ENCODE measurements at places on chromosomes 16 and 17.

DNA sequence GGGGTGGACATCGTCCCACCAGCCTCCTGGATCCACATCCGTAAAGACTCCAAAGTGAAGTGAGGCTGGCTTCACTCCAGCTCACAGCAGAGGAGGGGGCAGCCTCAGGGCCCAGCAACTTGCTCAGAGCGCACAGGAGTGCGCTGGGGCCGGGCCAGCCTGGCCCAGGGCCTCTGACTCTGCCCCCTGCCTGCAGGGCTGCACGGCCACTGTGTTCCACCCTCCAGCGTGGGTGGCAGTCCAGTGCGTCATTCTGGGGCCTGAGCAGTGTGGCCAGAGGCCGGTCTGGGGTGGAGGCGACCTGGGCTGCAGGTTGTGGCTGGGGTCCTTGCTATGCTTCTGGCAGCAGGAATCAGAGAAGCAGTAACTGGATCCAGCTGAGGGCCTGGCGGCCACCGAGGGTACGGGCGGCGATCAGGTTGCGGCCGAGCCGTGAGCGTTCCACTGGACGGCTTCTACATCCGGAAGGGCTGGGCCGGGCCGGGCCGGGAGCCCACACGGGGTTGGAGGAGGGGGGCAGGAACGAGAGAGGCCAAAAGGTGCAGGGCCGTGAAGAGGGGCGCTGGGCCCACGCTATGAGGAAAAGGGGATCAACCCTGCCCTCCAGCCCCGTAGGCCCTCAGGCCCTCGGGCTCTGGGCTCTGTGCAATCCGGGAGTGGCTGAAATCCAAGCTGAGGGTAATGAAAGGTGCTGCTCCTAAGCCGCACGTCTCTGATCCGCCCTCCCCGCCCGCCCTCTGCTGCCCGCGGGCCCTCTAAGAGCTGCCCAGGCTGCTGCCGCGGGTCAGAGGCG is at the start of gene FSCN2:
Gene FSCN2, plus strand, starts transcription at position 787 of the 793 bp plus-strand sequence. CDS start 155 bp downstream, outside the sequence.
- DNase-seq = no peak

GRCh38 chr17:58998871-58999270 is 107.8 kb downstream of the TRIM37 start:
- DNase-seq = no peak

- DNase-seq = no peak
Measured at GRCh38 chr16:82855471-82855870, 228.7 kb downstream of the CDH13 start.

- no peak for DNase-seq
Measured at GRCh38 chr16:87895641-87896141, 26.4 kb upstream of the SLC7A5 start.

DNA sequence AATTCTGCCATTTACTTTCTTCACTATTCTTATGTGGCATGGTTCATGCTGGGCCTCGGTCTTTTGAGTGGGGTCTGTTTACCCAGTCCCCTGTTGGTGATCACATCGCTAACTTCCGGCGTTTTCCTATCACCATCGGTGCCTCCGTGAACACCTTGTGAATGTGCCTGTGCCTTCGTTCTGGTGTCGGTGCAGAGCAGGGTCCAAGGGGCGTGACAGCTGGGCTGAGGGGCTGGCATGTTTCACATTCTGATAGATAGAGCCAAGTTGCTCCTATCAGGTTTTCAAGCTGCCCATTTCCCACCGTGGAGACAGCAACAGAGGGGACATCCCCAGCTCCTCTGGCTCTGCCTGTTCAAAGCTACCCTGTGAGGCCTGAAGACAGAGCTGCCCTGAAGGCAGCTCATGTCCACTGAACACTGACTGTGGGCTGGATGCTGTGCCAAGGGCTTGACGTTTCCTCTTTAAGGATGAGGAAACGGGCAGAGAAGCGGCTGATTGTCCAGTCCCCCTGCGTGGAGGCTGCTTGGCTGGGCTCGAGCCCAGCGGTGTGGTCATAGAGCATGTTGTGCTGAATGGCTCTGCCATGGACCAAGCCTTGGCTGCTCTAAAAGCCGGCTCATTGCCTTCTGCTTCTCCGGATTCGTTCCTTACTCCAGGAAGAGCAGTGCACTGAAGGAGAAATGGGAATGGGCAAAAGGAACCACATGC is 17.0 kb downstream of the DHODH start:
- DNase-seq = no peak

DNA sequence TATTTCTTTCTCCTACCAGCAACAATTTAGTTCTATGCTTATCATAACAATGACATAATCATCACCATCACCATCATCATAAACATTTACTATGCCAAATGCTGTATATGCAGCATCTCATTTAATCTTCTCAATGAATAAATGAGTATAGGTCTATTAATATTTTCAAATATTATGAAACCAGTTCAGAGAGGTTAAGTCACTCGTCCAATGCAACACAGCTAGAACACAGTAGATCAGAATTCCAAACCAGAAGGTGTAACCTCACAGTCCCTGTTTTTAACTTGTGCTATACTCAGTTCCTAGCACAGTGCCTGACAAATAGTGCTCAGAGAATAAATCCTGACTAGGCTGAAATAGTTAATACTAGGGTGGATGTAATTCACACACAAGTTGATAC is 314.8 kb downstream of the XYLT1 start:
- no peak for DNase-seq

DNA sequence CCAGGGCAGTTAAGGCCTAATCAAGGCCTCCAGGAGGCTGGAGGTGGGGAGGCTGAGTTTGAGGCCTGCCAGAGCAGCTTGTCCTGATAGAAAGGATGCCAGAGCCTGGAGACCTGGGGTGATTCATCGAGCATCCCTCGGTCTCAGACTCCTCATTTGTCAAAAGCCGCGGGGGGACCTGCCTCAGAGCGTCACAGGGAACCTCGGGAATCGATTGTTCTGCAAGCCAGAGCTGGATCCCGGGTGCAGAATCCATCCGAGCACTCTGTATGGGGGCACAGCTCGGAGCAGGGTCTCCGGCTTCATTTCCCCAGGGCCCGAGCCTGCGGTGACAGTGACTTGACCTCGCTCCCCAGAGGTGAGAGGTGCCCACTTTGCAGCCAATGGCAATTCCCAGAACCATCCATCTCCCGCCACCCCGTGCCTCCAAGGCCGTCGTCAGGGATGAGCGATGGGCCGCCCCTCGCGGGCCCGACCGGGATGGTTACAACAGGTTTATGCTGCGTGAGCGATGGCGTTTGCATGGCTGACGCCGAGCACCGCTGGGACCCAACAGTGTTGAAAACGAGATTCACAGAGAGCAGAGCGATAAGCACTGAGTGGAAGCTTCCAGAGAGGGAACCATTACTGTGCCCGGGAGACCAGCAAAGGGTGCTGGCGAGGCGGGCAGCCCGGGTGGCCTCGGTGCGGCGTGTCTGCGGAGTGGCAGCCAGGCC is 117.1 kb upstream of the GSE1 start:
- DNase-seq = no peak

DNA sequence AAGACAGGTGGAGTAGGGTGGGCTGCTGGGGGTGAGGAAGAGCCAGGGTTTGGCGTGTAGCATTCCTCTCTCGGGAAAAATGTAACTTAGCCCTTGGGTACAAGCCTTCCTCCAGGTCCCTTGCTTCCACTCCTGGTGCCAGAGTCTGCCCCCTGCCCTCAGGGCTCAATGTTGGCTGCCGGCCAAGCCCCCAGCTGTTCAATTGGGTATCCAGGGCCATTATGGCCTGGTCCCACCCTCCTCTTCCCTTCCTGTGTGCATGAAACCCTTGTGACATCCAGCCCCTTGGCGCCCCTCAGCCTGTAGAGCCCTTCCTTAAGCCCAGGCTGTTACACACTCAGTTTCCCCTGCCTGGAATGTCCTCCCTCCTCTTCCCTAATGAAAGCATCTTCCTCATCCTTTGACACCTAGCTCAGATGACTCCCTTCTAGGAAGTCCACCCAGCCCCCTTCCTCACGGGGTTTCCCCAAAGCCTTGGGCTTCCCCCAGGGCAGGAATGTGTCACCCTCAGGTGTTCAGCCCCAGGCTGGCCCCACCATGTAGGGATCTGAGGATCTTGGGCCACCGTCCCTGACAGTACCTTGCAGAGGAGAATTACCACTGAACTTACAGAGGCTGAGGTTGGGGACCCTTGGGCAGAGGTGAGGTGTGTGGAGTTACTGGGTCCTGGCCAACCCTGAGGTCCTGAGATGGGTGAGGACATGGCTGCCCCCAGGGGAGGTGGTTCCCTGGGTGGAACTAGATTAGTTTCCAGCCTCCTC is 30.0 kb downstream of the B9D1 start:
- no peak for DNase-seq

- no peak for DNase-seq
Measured at GRCh38 chr17:58362368-58363014, 10.5 kb upstream of the SUPT4H1 start.

- peak; percentile 90 for DNase-seq
Measured at GRCh38 chr16:68529931-68530701, 9.0 kb upstream of the ZFP90 start.

DNA sequence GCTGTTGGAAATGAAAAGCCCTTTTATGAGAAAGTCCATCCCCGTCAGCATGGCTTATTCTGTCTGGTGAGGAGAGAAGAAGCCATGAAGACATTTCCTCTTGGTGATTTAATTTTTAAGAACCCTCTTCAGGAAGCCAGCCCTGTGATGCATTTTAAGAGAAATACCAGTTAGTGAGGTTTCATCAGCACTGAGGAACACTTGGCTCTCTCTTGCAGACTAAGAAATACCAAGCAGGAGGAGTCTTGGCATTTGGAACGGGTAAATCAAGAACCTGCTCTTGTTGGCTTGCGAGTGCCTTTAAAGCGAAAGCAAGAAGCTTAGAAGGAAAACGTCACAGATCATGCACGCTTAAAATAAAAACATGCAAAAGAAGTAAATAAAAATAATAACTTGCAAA is 17.5 kb downstream of the RAB11FIP3 start:
- DNase-seq = no peak

DNA sequence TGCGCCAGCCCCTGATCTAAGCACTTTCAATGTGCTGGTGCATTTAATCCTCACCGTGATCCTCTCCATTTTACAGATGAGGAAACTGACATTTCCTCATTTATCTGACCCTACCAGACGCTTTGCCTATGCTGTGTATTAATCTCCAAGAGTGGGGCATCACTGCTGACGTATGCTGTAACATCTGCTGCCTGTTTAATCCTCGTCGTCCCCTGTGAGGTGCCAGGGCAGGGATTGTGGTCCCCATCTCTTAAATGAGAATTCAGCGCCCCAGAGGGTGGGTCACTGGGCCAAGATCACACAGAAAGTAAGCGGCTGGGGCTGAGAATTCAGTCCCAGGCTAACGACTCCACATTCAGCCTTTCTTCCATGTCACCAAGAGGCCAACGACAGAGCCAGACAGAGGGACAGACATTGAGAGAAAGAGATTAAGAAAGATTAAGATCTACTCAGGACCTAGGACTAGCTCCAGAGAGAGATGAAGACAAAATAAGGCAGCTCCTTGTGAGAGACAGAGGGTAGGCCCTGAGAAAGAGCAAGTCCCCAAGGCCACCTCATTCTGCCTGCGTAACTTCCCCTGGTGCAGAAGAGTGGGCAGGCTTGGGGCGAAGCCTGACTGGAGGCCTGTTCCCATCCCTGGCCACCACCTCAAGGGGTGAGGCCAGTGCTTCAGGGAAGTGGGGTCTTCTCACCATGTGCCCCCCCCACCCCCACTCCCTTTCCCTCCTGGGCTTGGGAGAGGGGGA is 13.5 kb downstream of the CACNA1G start:
- no peak for DNase-seq

DNA sequence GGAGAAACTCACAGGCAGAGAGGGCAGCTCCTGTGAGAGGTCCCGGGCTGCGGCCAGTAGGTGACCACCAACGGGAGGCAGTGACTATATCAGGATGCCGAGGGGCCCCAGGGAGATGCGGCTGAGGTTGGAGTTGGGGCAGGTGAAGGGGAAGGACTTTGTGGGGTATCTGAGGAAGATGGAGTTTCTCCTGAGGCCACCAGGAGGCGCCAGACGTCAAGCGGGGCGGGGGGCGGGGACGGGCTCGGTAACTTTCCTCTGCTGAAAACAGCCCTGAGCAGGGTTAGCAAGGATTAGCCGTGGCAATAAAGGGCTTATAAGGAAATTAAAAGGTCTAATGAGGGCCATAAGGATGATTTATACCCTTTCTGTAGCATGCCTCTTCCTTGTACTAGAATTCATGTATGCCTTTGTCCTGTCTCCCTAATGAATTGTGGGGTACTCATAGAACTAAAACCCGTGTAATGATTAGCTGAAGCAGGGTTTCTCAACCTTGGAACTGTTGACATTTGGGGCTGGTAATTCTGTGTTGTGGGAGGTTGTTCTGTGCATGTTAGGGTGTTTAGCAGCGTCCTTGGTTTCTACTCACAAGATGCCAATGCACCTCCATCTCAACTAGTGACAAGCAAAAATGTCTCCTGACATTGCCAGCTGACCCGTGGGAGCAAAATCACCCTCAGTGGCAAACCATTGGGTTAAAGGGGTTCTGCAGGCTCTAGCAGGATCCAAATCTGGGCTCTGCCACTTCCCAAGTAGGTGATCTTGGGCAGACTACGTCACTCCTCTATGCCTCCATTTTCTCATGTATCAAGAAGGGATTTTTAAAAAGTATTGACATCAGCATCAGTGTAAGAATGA is 74.8 kb upstream of the GRIN2A start:
- peak; percentile 37 for DNase-seq

GRCh38 chr17:4154201-4154600 is 11.2 kb downstream of the CYB5D2 start:
- DNase-seq = no peak

GRCh38 chr16:17408955-17409441 is 61.8 kb downstream of the XYLT1 start:
- peak; percentile 40 for DNase-seq

DNA sequence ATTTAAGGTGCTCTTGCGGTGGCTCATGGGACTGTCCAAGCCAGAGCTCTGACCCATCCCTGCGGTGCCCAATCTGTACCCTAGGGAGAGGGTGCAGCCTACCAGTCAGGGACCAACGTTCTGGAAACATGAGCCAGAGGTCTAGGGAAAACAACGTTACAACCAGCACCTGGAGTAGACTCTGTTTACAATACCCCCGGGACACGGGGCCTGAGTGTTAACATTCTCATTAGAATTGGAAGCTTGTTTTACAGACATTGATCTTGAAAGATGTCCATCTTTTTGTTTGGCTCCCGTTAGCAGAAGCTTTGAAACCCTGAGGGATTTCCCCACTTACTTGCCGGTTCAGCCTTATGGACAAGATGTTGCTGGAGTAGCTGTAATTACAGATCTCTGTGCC is 6.9 kb downstream of the WIPI1 start:
- DNase-seq = no peak

DNA sequence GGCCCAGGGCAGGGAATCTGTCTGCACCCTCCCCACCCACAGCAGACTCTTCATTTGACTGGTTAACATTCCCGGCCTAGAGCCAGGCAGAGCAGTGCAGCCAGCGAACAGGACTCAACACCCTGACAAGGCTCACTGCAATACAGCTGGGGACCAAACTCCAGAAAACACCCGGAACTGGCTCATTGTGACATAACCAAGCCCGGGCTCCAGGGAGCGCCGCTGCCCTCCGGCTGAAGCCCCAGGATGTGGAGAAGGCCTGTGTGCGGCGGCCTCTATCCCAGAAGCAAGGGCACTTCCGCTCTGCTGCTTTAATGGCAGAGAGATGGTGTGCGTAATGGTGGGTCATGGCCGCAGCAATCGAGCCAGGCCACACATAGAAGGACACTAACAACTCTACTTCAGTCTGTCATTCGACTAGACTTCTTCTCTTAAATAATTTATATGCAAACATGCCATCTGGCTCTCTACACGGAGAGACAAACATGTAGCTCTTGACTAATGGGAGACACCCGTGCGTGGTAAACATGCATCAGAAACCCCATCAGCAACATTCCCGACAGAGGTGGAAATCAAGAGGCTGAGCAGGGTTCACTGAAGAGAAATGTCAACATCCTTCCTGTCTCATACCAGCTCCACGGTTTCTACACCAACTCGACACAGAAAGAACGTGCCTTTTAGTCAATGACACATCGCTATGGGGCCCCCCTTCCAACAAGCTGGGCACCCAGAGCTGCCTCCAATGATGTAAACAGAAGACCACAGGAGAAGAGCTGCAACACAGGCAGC is 18.0 kb downstream of the KLHDC4 start:
- DNase-seq = no peak

Measured in RPMI8226 (cell line).